Dermis microvascular lymphatic vessel endothelial cell (primary cell): ENCODE measurements at places on chromosomes 2 and 18. TPM values are rescaled to one million over a fixed set of nuclear protein-coding genes. Genes with fewer than 3 reads are reported as not detected.

BOLL gene
- not detected in 2 replicates for total RNA-seq

- peak; percentile 67 for DNase-seq
Observed at GRCh38 chr2:20424300-20425290, 22.3 kb upstream of the RHOB start.

- DNase-seq: no peak
Observed at GRCh38 chr2:32699151-32699550, 71.3 kb downstream of the TTC27 start.

DNA sequence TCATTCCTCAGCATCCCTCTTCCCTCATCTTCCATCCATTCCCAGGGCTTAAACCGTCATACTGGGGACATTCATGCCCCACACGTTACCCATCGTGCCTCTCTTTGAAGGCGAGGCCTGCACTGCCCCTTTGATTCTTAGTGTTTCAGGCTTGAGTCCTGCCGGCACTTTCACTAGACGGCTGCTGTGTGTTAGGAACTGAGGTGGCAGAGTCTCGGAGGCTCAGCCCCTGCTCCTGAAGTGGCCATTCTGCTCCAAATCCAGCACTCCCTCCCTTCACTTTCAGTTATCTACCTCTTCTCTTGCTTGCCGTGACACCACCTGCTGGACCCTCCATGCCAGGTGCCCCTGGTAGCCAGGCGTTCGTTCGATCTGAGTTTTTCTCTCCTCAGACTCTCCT lies 43.0 kb downstream of the GRHL1 start:
- DNase-seq: no peak

DNA sequence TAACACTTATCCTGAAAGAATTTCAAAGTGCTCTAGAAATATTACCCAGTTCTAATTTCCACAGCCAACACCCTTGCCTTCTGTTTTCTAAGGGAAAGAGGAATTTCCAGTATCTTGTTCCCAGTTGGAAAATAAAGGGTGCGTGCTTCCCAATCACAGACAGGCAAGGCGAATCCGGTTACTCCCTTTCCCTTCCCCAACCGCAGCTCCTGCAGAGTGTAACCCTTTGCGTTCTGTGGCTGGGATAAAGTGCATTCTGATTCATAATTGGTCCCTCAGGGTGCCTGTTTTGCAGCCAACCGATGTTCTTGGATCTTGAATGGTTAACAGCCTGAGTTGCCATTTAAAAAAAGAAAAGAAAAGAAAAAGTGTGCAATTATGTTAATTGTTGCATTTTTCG lies 40.6 kb upstream of the PGAP1 start:
- peak; percentile 29 for DNase-seq

DNA sequence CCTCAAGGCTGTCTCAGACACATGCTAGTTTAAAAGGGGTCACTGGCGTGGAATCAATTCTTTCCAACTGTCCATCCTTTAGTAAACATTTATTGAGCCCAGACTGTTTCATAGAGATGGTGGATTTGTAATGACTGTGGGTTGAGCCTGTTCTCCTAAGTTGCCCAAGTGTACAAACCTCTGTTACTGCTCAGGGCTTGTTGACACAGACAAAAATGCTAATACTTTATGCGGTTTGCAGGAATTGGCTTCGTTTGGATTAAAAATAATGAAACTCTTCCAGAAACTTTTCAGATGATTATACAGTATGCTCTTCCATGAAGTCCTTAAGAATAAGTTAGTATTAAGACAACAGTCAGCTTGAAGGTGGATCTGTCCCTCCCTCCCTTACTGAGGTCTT lies 83.6 kb upstream of the MGAT5 start:
- DNase-seq: no peak

CTLA4 gene
- 0.26 and 1.3 TPM in 2 replicates for total RNA-seq

IFIH1 gene
- total RNA-seq: 5.3 and 8.2 TPM in 2 replicates
